ENCODE measurements at places on chromosomes 2 and 18.

GRCh38 chr2:15763106-15763821 is 171.6 kb downstream of the DDX1 start:
- DNase-seq: no peak

DNA sequence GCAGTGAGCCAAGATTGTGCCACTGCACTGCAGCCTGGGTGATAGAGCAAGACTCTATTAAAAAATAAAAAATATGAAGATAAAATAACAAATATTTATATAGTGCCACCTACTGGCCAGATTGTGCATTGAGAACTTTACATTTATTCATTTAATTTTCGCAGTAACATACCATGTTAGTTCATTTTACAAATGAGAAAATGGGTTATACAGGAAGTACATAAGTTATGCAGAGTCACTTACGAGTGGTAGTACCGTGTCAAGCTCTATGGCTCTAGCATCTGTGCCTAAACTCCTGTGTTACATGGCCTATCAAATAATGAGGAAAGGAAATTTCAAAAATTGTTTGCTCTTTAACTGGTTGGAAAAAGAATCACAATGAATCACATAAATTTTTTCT is 27.9 kb downstream of the RIF1 start:
- peak; percentile 21 for DNase-seq

GRCh38 chr2:12127638-12128037 is 381.2 kb downstream of the LPIN1 start:
- DNase-seq: peak; percentile 38

DNA sequence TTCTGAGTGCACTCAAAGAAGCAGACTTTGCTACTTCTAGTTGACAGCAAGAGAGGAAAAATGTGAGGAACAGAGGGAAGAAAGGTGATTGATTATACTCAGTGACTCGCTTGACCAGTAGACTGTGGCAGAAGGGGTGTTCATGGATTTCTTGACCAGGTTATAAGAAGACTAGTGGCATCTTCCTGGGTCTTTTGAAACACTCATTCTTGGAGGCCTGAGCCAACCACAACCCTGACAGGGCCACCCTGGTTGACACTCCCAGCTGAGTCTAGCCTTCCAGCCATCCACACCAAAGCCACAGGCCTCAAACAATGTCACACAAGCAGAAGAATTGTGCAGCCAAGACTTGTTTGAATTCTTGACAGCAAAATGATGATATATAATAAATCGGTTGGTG is 366.3 kb downstream of the SS18 start:
- no peak for DNase-seq

DNA sequence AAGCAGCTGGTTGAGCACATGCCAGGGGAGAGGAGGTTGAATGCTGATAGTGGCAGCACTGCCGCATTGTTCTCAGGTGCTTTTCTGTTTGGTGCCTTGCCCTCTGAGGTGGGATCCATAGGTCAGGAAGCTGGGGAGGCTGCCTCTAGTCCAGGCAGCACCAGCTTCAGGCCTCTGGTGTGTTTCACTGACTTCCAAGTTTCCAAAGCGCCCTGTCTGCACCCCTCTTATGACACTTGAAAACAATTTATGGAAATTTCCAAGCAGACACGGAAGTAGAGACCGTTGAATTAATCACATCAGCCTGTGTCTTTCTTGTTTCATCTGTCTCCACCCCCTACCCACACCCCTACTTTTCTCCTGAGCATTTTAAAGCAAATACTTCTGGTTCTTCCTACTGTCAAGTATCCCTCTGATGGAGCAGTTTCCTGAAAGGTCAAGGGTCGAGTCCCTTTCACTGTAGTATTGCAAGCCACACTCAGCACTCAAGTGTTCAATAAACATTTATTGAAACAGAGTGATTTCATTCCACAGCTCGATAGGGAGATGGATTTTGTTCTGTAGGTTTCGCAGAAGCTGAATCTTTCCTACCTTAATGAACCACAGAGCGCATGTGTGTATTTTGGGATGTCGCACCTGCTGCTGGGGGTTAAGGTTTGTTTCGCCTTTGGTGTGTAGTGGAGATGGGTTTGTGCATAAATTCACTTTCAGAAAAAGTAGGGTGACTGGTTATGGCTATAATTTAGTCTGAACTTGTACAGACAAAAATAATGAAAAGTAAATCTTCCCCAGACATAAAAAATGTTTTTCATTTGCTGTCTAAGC is 21.4 kb downstream of the DGKD start:
- DNase-seq: no peak

DNA sequence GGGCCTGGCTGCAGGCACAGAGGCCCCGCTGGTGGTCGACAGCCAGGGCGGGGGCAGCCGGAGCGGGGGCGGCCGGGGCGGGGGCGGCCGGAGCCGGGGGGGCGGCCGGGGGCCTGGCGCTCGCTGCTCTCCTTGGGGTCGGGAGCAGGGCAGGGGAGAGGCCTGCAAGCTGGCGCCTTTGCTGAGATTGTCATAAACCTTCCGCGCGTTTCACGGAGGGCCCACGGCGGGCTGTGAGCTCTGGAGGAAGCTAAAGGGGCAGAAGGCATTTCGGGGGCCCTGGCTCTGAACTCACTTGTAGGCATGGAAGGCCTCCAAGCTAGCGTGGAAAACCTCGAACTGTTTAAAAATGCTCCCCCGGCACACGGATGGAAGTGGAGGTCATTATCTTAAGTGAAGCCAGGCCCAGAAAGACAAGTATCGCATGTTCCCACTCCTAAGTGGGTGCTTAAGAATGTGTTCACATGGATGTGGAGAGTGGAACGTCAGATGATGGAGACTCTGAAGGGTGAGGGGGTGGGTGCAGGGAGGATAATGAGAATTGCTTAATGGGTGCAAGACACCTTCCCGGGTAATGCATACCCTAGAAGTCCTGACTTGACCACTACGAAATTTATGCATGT is 629 bp downstream of the PRELID3A start:
- DNase-seq: no peak

DNA sequence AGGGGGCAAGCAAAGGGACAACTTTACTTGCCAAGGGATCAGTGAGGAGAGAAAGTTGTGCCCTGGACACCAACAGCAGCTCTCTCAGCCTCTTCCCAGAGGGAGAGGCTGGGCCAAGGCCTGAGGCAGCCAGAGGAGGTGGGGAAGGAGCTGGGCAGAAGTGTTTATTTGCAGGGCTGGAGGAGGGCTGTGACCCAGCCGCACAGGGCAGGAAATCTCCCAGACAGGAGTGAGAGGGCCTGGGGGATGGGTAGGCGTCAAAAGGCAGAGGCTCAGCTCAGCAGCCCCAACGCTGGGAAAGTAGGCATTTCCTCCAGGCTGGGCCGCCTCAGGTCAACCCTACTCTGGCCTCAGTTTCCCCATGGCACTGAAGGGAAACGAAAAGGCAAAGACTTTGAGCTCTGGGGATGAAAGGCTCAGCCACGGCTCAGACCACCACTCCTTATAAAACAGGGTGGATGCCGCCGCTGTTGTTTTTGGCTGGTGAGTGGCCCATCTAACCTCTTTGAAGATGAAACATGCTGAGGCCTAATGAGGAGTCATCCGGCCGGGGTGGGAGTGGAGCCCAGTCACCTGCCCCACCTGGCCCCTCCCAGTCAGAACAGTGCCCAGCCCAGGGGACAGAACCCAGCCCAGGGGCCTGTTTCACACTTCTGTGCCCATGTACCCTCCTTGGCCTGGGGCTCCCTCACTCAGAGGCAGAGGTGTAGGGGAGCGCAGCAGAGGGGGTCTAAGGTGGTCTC is 21.9 kb upstream of the SEMA4C start:
- DNase-seq: no peak

DNA sequence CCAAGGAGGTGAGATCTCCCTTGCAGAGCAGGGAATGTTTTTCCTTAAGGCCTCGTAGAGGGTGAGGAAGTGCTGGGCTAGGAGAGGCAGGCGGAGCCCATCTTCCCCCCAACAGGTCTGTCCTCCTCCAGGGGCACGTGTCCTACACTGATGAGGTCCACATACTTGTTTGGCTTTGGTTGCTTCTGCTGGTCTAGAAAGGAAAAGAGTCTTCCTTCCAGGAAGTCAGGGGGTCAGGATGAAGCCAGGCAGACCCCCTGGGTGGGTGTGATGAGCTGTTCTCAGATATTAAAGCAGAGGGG is 6.0 kb downstream of the SH3BP4 start:
- DNase-seq: no peak

DNA sequence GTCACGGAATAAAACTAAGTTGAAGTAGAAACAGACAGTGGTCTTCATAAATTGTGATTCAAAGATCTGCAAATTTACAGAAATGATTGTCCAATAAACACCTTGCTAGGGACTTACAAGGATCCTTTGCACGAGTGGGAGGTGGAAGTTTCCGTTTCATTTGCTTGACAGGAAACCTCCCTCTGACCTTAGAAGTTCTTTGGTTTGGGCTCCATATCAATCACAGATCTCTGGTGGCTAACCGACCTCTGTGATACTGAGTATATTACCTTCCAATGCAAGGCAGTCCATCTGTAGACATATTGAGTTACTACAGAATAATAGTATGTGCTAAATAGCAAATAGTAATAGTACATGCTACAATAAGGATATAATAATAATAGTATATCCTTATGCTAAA is 33.7 kb upstream of the RNF152 start:
- DNase-seq: no peak

Data from germinal center (tissue), 1 donor.